ENCODE measurements at places on chromosomes 4 and X.

DNA sequence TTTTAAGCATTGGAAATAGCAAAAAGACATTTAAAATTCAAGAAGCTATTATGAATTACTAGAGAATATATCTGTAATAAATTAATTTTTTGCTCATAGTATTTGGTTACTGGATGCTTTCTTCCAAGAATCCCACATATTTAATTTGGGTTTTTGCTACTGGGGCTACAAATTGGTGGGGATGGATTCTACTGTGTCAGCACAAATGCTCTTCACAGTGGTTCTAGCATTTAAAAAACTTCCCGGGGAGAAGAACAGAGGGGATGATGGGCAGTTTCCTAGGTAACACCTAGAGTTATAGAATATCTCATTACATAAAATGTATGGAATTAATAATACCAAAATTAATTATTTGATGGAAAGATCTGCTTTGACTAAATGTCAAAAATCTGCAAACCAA lies 68.9 kb upstream of the PRPS2 start:
- no peak for DNase-seq

- no peak for DNase-seq
Observed at GRCh38 chr4:114378305-114378903, 220.2 kb upstream of the UGT8 start.

GRCh38 chrX:47683829-47684205 lies 24.8 kb upstream of the UXT start:
- DNase-seq: no peak

DNA sequence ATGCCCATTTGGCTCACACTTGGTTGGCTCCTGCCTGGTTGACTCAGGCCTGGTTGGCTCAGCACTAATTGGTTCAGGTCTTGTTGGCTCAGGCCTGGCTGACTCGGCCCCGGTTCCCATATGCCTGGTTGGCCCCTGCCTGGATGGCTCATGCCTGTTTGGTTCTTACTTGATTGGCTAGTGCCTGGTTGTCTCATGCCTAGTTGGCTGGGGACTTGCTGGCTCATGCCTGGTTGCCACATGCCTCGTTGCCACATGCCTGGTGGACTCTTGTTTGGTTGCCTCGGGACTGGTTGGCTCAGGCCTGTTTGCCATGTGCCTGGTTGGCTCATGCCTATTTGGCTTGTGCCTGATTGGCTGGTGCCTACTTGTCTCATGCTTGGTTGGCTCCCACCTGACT lies 103.7 kb downstream of the APOOL start:
- DNase-seq: peak; percentile 18

- no peak for DNase-seq
Observed at GRCh38 chr4:166655705-166656104, 578.6 kb downstream of the SPOCK3 start.

DNA sequence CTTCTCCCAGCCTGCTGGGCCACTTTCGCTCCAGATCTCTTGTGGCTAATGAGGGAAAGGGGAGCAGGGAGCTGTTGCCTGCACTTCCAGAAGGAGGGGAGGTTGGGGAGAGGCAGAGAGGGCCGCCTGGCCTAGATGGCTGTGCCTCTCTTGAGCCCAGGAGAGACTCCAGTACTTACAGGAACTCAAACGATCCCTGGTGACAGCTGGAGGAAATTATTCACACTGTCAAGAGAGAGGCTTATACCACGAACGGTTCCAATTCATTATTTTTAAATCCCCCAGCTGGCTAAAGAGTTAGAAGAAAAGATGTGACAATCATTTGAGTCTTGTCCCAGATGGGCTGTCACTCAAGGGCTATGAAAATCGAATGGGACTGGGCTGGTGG lies 96.1 kb downstream of the PHKA2 start:
- no peak for DNase-seq
